ENCODE measurements at places on chromosomes 4 and X. TPM values are rescaled to one million over a fixed set of nuclear protein-coding genes. Genes with fewer than 3 reads are reported as not detected.
A peak's percentile ranks its signal among the peaks of the same experiment; 100 is the strongest.

DNA sequence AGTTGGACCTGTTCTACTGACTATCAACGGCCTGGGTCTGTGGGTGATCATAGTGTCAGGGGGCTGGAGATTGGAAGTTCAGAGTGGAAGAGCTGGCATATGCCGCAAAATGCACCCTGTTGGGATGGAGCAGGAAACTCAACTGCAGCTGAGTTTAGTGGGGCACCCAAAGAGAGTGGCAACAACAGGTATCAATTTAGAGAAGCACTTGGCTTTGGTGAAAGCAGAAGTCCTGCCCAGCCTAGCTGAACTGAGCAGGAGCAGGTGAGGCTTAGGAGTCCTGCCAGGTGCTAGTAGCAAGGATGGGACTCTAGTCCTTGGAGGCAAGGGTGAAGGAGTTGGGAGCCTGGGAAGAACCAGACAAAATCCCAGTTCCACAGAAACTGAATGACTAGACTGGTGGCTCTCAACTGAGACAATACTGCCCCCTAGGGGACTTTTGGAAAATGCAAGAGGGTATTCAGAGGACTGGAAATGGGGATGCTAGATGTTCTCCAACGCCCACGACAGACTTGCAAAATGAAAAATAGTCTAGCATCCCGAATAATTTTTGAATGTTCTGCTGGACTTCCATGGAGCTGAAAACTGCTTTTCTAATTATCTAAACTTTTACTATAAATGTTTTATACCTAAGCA, 49.4 kb downstream of the RTL9 start:
- DNase-seq, result peak; percentile 71

DNA sequence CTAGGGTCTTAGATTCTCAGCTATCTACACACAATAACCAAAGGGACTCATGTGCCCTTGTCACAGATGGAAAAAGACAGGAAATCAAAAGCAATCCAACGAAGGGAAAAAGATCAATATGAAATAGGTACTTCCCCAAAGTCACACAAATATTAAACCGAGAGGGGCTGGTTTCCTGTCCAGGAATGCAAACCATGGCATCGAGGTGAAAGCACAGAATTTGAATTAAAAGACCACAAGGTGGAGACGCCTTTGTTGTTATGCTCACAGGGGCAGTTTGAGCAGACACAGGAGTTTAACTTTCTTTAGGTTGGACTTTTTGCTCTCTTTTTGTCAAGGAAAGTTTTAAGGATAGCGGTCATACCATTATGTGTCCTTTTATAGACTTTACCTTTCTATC, 14.3 kb downstream of the H2BW1 start:
- no peak for DNase-seq

DNA sequence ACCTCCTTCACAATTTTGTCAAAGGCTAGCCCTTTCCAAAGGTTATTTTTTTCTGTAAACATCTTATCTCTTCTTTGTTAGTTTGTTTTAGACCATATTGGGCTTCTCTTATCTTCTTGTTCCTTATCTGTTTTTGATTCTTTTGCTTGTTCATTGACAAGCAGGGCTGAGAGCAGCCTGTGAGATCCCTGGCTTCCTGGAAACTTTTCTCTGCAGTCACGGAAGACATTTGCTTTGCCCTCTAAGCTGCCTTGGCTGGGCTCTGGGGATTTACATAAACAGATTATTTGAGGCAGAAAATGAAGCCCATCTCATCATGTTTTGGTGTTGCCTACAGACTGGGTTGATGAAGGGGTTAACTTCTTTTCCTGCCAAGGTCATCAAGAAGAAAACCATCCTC, 157.4 kb upstream of the AMOT start:
- no peak for DNase-seq

GRCh38 chr4:112085156-112086035, 59.9 kb upstream of the FAM241A start:
- peak; percentile 6 for DNase-seq

DNA sequence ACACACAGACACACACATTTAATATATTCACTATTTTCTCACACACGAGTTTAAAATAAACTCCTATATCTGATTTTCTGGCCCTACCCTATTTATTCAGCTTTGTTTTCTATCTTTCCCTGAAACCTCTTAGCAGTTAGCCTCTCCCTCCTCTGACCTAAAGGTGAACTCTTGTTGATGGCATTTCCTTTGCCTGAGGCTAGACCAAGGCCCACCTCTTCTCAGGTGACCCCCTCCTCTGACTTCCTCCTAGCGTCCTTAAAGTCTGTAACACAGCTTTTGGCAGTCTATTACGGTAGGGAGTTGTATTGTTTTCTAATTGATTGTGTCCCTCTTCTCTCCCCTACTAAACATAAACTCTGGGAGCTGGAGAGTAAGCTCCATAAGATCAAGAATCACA, 1.7 kb upstream of the SRPX2 start:
- DNase-seq, result no peak

DNA sequence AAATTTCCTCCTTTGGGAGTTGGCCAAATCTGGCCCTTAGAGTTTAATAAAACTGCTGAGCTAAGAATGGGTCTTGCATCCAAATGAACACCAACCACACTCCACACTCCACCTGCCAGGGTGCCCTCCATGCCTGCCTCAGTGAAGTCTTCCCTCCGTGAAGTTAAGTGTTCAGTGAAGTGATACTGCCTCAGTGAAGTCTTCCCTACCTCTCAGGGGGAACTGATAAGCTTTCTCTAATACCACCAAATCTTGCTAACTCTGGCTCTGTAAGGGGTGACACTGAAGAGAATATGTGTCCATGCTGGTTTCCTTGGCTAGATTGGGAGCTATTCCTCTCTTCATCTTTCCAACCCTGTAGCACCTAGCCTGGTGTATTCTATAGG, 27.9 kb downstream of the MED28 start:
- DNase-seq, result no peak

- no peak for DNase-seq
These were observed 520.7 kb upstream of the HS3ST1 start for GRCh38 chr4:11949355-11949754.

DNA sequence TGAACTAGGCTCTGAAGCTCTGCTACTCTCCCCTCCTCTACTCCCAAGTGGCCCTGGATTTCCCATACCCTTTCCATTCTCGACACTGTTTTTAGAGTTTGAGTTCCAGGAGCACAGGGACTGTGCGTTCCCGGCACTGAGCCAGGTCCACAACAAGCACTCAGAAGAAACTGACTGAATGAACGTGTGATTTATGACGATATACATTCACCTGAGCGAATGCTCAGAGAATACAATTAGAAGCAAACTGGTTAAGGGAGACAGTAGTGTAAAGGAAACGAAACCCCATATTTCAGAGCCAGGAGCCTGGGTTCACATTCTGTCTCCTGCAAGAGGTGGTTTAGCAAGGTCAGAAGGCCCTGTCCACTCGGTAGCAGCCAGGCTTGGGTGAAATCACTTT, 1.4 kb upstream of the KIAA0232 start:
- DNase-seq, result no peak

DNA sequence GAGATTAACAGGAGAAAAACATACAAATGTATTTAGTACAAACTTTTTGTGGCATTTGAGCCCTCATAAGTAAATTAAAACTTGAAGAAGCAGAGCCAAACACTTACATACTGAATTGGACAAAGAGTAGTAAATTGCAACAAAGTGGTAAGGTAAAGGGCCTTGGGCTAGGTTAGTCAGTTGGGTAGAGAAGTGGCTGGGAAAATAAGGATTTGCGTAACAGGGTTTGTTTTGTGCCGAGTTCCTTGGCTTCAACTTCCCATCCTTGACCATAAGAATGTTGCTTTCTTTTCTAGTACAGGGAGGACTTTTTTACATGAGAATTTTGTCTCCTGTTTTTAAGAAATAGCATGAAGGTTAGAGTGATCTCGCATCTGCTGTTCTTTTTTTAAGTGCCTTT, 33.3 kb upstream of the DSPP start:
- no peak for DNase-seq

- DNase-seq, result peak; percentile 54
These were observed 13.3 kb downstream of the CETN2 start for GRCh38 chrX:152817078-152817764.

DNA sequence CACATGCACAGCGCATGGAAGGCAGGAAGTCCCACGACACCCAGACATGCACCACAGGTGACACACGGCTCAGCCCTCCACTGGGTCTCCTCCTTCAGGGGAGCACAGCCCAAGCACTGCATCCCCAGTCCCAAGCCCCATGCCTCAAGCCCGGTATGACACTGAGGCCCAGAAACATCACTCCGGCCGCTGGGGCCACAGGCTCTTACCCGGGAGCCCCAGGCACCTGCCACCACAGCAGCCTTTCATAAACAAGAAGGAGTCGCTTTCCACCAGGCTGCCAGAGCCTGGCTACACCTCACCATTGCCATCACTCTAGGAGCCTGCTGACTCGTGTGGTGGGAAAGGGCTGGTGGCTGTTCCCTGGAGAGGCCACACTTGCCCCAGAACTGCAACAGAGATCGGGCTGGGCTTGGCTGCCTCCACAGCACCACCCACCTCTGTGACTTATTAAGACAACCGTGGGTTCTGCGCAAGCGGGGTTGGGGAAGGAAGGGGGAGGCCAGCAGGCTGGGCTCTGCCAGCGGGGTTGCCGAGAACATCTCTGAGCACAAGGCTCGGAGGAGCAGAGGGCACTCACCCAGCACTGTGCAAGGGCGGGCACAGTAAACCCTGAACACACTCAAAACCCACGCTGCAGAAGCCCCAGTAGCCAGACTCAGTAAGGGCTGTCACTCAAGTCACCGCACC, 4.5 kb downstream of the HAUS7 start:
- no peak for DNase-seq

- DNase-seq, result no peak
These were observed 220.3 kb upstream of the BCOR start for GRCh38 chrX:40318076-40318475.

DNA sequence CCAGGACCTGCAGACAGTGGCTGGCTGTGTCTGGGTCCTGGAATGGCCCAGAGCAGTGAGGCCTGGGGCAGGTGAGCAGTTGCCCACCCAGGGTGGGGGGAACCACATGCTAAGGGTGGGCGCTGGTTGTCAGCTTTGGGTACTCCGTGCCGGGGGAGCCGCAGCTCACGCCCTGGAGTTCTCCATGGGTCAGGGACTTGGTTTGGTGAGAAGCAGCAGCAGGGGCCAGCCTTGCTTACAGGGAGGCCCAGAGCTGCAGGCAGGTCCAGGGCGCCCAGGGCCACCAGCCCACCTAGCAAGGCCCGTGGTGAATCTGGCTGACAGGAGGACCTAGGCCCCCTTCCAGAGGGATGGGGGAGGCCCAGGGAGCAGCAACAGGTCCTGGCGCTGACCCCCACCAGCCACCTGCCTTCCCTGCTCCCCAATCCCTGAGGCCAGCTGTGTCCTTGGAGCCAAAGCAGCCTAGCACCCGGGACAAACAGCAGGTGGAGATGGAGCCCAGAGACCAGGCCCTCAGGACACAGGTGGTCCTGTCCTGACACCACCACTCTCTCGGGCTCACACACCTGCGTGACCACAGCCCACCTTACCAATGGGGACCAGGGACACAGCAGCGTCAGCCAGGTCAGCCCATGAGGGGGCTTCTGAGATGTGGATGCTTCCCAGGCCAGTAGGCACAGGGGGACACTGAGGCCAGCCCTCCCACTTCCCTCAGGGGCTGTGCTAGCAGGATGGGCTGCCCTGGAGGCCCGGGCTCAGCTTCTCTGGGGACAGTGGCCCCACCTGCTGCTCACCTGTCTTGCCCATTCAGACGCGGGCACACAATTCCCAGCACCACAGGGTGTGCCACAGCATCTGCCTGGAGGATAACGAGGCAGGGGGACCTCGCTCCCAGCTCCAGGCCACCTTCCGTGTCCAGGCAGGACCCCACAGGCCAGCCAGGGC, 3.5 kb downstream of the MXD4 start:
- no peak for DNase-seq

- DNase-seq, result no peak
These were observed 120.2 kb upstream of the PSAPL1 start for GRCh38 chr4:7554905-7555304.

- no peak for DNase-seq
These were observed 132.6 kb downstream of the TBL1X start for GRCh38 chrX:9597361-9598035.

DNA sequence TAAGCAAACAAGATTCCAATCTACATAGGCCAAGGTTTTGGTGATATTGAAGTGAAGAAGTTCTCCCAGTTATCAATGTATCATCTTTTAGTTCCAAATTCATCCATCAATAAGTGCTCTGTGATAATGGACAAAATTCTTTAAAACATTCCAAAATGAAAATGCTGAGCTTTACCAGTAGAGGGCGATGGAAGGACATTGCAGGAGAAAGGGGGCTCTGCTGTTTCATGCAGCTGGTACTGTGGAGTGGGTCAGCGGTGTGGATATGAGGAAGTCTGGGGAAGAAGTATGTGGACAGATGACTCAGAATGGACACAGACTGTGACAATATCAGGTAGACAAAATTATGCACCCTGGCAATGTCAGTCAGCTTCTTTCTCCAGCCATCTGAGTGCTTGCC, 46.6 kb upstream of the HS6ST2 start:
- DNase-seq, result peak; percentile 1

DNA sequence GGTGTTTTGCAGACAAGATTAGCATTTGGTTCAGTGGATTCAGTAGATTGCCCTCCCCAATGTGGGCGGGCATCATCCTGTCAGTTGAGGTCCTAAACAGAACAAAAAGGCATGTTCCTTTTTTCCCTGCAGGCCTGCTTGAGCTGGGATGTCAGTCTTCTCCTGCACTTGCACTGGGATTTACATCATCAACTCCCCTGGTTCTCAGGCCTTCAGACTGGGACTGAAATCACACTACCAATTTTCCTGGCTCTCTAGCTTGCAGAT, 278.9 kb upstream of the FTHL17 start:
- DNase-seq, result no peak

DNA sequence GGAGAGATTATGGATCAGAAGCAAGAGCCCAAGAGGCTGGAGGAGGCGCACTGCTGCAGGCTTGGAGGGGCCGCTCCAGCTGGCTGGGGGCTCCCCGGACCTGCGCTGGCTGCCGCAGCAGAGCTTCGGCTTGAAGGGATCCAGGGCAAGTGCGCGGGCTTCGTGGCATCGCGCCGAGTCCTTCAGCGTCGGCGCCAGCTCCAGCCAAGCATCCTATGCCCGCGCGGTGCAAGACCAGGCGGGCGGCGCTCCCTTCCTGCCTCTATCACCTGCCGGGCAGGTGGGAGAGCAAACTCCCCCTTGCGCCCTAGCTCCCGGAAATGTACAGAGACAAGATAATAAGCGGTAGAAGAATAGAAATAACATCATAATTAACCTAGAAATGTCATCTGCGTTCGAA, 10.5 kb upstream of the UCP1 start:
- no peak for DNase-seq

DNA sequence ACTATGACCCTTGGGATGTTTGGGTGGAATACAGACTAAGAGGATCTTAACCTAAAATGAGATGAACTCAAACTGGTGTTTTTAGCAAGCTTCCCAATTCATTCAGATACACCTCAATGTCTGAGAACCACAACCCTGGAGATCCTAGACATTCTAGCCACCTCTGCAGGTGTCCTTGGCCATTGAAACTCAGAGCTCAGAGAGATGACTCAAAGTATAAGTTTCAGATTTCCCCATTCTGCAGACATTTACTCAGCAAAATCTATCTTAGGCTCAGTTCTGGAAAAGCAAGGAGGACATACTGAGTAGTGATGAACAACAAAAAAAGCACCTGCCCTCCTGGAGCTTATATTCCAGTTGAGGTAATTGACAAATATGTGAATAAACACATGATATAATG, 47.8 kb downstream of the COMMD8 start:
- DNase-seq, result no peak

Gene PNMA3
- not detected for total RNA-seq

Gene HMX1
- total RNA-seq, result not detected

Gene TXK
- total RNA-seq, result not detected

Gene MAGEA11
- not detected for total RNA-seq

Gene MFSD8
- total RNA-seq, result 31.4 TPM

Gene RAB39B
- 0.56 TPM for total RNA-seq

Gene MAGEA12
- total RNA-seq, result not detected

Gene RASL11B
- 0.28 TPM for total RNA-seq

Gene MEPE
- not detected for total RNA-seq

Gene AKAP14
- not detected for total RNA-seq
